Left renal pelvis (tissue), 4 donors: ENCODE measurements at places on chromosomes 5 and 9. TPM values are rescaled to one million over a fixed set of nuclear protein-coding genes. Genes with fewer than 3 reads are reported as not detected.

GRCh38 chr9:78821126-78821822 is 524.3 kb downstream of the PSAT1 start:
- DNase-seq: no peak

DNA sequence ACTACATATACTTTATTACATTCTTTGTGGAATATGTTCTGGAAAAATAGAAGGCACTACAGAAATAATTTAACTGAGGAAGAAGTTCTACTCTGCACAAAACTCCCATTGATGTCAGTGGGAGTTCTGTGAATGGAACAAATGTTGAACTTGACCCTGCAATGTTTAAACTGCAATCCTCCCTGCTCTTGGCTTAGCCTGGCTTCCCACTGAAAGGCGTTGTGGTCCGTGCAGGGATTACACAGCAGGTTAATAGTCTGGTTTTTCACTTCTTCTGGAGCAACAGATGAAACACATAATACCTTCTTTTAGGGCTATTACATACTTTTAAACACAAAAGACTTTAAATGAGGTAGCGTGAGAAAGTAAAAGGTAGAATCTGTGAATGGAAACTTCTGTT is 12.9 kb upstream of the ERBIN start:
- no peak for DNase-seq

GRCh38 chr9:115850548-115851304 is 302.9 kb upstream of the PAPPA start:
- DNase-seq: no peak

Gene WWC1
- polyA plus RNA-seq: 67.8 TPM

GRCh38 chr5:140351609-140352334 is 5.4 kb upstream of the HBEGF start:
- DNase-seq: no peak

Gene OLFM1
- 3.6 TPM for polyA plus RNA-seq

DNA sequence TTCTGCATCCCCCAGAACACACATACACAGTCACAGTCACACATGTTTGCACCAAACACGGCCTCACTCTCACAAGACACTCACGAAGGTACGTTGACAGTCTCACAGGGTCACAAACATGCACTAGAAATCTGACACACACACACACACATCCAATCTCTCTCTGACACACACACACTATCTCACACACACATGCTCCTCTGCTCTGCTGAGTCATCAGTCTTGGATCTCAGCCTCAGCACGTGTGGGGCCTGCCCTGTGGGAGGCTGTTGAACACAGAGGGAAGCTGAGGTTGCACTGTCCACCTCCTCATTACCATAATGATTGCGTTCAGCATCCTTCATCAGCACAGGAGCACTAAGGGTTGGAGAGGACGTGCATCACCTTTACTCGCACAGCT is 188.8 kb downstream of the MTRR start:
- DNase-seq: no peak

Gene C5orf34
- 5.7 TPM for polyA plus RNA-seq

DNA sequence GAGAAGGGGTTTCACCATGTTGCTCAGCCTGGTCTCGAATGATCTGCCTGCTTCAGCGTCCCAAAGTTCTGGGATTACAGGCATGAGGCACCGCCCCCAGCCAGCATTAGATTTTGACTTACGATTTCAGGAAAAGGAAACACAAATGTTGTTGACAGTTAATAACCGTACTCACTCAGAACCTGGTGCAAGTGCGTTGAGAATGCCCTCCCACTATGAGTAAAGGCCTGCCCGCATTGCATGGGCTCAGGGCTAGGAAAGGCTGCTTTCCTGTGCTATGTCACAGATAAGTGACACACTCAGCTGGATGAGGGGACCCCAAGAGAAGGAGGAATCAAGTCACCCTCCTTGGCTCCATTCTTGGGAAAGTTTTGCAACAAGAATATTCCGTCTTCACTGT is 42.4 kb downstream of the NDST1 start:
- DNase-seq: no peak

DNA sequence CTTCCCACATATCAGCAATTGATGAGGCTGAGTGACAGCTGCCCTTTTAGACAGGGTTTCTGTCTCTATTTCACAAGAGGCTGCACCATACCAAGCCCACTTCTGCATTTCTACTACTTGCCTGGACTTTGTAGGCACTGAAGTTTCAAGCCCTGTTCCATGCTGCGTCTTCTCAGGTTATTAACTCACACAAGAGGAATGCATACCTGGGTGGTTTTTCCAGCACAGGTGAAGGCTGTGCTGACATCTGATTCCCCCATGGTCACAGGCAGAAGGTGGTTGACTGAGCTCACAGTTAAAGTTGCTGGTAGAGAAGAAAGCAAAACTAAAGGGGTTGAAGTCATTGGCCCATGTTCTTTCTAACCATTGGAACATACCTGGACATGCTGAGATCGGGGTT is 86.6 kb downstream of the MAMDC2 start:
- no peak for DNase-seq

DNA sequence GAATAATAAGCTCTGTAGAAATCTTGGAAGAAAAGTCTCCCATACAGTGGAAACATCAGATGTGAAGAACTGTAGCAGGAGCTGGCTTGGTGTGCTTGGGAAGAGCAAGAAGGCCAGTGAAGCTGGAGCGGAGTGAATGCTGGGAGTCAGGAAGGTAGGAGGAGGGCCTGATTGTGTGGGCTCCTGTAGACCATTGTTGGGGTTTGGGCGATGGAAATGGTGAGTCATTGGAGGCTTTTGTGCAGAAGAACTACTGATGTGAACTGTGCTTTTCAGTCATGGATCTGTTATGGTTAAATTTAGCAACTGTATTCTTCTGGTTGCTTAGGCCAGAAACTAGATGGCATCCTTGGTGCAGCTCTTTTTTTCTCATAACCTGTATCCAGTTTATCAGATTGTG is 2.3 kb downstream of the ICE1 start:
- no peak for DNase-seq

DNA sequence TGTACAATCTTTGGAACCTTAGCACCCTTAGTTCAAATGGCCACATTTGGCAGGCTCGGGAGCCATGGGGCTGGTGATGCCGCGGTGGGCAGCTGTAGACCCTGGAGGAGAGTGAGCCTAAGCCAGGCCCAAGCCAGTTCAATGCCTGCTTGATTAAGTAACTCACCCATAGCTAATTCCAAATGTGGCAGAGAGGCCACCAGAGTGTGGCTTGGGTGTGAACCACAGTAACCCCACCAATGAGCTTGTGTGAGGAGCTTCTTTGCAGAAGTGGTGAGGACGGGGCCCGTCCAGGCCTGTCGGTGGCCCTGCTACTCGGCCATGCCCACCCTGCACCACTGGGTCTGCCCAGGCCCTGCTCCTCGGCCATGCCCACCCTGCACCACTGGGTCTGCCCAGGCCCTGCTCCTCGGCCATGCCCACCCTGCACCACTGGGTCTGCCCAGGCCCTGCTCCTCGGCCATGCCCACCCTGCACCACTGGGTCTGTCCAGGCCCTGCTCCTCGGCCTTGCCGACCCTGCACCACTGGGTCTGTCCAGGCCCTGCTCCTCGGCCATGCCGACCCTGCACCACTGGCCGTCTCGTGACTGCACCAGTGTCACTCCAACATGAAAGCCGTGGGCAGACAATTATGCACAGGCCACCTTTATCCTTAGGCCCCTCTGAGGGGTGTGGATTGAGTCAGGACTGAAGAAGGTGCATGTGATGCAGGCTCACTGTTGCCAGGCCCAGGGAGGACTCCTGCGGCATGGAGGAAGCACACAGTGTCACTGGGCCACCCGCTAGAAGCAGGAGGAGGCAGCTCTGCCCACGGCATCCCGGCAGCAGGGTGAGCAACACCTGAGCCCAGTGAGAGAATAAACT is 75.4 kb downstream of the MRPL36 start:
- no peak for DNase-seq

DNA sequence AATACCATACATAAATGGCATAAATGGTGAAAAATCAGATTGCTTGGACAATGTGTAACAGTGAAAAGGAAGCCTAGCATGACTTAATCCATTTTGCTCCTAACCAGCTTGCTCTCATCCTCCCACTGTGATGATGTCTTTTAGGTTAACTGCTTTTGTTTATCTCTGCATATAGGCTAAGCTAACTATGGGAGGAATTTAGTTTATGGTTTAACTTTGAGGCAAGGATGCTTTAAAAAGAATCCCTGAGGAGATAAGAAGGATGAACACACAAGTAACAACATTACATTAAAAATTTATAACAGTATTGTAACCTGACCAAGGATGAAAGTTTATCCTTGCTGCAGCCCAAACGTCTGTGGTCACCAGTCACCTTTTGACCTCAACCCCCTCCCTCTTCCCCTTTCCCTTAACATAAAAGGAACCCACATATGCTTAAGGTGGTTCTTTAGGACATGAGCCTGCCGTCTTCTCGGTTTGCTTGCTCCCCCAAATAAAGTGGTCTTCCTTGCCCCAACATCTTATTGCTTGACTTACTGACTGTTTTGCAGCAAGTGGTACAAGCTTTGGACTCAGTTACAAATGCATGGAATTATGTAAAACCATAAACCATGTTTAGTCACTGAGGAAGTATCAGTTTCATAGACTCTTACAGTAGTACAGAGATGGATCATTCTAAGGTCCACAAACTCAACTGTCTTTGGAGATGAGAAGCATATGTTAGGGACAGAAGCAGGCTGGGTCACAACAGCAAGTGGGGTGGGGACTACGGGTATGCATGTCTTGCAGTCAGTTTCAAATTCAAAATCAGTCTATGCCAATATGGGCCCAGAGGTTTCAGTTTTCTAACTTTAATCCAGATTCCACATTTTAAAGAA is 31.3 kb downstream of the AGXT2 start:
- DNase-seq: no peak

GRCh38 chr9:117218951-117219350 is 195.9 kb downstream of the ASTN2 start:
- no peak for DNase-seq

DNA sequence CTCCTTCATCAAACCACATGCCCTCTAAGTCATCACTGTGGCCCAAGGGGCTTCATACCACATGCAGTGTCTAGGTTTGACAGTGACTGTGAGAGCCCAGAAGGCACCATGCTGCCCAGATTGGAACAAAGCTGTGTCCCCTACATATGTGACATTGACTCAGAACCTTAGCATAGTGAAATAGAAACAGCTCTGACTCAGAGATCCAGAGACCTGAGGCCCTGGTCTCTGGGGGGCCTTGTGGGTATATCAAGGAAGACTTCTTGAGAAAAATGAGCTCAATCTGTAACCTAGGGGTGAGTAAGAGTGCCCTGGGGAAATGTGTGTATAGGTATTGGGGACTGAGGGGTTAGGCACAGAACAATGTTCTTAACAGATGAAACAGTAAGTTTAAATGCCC is 7.1 kb upstream of the ENTREP1 start:
- no peak for DNase-seq

- DNase-seq: no peak
Measured at GRCh38 chr5:5933651-5934050, 444.7 kb downstream of the MED10 start.

DNA sequence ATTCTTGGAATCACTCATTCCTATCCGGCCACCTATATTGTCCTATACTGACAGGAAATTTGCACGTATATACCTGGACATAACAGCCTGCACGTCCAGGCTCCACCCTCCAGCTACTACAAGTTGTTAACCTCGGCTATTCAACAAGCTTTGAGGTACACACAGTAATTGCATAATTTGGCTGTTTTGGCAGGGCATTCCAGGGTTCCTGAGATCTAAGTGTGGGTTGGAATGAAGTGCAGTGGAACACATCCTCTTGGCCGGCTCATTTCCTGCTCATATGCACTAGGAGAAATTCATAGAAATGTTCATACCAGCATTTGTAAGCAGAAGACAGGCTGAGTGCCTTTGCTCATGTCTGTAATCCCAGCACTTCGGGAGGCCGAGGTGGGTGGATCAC is 222.3 kb downstream of the FBXL7 start:
- no peak for DNase-seq

GRCh38 chr9:108708448-108708847 is 147.3 kb downstream of the ACTL7B start:
- no peak for DNase-seq

DNA sequence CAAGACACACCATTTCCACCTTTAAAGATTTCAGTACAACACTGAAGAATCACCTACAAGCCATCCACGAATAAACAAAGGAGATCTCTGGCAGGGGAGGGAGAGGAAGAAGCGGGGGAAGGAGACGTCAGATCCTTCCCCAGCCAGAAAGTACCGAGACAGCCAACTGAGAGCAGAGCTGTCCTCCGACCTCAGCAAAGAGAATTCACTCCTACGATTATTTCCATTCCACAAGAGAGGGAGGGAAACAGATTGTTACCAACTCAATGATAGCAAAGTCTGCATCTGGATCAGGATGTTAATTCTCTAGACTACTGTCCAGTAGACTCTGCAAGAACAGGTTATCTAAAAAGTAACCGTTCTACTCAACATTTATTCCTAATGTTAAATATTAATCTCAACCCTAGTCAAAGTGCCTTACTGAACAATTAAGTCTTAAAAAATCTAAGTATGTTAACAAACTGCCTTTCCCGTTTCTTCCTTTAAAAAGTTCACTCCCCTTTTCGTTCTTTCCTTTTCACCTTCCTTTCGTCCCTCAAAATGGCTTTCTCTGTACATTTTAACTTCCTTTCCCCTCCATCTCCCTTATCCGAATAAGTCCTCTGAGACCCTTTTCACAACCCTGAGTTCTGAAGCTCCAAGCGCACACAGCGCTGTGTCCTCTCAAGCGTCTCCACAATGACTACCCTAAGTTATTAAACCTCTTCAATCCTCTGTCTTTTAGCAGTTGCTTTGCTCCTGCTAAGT is 1.4 kb downstream of the CHD1 start:
- DNase-seq: no peak

GRCh38 chr5:150723845-150724244 is 23.0 kb upstream of the RBM22 start:
- DNase-seq: no peak

Gene RMRP
- not detected for polyA plus RNA-seq

Gene MGAT4B
- polyA plus RNA-seq: 166 TPM

Gene PRRX2
- polyA plus RNA-seq: 1.2 TPM

GRCh38 chr5:26894719-26895263 is 143.6 kb downstream of the CDH9 start:
- no peak for DNase-seq

DNA sequence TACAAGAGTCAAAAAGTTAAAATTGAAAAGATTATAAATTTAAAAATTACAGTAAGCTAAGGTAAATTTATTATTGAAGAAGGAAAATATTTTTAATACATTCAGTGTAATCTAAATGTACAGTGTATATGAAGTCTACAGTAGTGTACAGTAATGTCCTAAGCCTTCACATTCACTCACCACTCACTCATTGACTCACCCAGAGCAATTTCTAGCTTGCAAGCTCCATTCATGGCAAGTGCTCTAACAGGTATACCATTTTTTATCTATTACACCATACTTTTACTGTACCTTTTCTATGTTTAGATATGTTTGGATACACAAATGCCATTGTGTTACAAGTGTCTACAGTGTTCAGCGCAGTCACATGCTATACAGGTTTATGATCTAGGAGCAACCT is 389.7 kb downstream of the RASEF start:
- DNase-seq: no peak

Gene STPG3
- polyA plus RNA-seq: 2.3 TPM
